HCEC 1CT (cell line): ENCODE measurements at places on chromosomes 5 and 9.

GRCh38 chr9:68678430-68678829 lies 26.6 kb upstream of the PIP5K1B start:
- DNase-seq = peak; percentile 1

DNA sequence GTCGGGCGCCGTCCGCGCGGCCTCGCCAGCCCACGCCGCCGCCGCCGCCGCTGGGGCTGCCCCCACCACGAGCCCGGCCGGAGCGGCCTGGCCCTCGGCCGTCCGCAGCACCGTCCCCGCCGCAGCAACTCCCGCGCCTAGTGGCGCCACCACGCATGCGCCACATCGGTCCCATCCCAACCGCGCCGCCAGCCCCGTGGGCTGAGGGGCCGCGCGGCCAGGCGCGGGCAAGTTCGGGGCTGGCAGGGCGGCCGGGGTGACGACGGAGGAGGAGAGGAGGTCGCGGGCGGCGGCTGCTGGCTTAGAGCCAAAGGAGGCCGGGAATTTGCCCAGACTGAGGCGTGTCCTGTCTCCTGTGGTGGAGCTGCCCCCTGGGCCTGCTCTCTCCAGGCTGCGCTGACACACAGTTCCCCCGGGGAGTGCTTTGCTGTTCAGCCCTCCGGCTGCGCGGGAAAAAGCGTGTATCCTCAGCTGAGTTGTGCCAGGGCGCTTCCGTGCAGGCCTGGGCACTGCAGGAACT lies at the start of gene TUSC1:
Gene TUSC1, minus strand, starts transcription at position 298 of the 520 bp plus-strand sequence. Its CDS starts 132 bp downstream, at position 166.
- DNase-seq = no peak

GRCh38 chr5:177429248-177430040 lies 3.0 kb downstream of the GRK6 start:
- no peak for DNase-seq

- DNase-seq = no peak
Observed at GRCh38 chr5:179378116-179378440, 32.8 kb upstream of the ADAMTS2 start.

GRCh38 chr5:181217111-181217802 lies 5.8 kb upstream of the TRIM41 start:
- DNase-seq = peak; percentile 53

DNA sequence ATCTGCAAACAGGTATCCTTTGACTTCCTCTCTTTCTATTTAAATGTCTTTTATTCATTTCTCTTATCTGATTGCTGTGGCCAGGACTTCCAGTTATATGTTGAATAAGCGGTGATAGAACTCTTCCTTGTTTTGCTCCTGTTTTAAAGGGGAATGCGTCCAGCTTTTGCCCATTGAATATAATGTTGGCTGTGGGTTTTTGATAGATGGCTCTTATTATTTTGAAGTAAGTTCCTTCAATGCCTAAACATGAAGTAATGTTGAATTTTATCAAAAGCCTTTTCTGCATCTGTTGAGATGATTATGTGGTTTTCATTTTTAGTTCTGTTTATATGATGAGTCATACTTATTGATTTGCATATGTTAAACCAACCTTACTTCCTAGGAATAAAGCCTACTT lies 300.5 kb upstream of the CTNND2 start:
- DNase-seq = peak; percentile 25

GRCh38 chr9:131264231-131264630 lies 12.1 kb downstream of the FAM78A start:
- no peak for DNase-seq

DNA sequence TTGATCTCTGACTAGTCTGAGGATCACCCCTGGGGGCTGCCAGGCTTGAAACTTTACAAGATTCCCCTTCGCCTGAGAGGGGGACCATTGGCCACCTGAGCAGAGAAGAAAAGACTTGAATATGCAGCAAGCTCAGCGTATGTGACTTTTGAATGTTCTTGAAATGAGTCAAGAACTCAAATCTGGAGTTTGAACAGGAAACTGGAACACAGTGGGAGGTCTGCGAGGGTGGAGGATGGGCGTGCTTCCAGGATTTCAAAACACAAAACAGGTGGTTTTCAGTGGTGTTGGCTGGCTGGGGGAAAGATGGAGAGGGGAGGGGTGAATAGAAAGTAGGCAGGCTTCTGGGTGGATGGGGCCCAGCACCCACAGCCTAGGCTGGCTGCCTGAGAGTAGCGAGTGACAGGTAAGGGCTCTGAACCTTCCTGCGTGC lies 40.6 kb downstream of the TMEM174 start:
- DNase-seq = peak; percentile 81

DNA sequence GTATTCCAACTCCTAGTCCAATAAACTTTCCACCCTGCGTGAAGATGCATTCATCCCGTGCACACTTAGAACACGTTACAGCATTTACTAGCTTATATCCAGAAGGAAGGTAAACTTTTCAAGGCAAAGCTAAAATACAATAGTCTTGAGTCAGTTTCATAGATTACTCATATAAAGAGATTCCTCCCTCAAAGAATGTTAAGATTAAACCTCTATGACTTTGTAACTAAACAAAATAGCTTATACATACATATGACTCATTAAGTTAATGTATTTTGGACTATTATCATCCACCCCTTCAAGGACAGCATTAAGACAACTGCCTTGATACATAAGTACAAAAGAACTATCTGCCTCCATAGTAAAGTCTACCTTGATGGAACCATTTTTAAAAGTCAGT lies 36.1 kb downstream of the TLE1 start:
- peak; percentile 76 for DNase-seq

DNA sequence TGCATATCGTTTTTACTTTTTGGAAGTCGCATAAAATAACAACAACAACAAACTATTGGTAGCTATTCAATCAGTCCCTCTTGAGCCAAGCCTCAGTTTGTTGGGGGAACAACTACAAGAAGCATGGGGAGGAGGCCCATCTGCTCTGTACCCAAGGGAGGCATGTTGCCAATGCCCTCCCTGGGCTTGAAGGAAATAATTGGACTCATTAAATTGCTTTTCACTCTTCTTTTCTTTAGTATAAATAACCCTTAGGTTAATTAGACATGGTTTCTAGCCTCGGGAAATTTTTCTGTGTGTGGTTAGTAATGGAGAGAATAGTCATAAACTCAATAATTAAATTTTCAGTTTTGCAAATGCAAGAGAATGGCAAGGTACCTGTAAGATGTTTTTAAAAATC lies 500.7 kb downstream of the TLE4 start:
- DNase-seq = no peak

DNA sequence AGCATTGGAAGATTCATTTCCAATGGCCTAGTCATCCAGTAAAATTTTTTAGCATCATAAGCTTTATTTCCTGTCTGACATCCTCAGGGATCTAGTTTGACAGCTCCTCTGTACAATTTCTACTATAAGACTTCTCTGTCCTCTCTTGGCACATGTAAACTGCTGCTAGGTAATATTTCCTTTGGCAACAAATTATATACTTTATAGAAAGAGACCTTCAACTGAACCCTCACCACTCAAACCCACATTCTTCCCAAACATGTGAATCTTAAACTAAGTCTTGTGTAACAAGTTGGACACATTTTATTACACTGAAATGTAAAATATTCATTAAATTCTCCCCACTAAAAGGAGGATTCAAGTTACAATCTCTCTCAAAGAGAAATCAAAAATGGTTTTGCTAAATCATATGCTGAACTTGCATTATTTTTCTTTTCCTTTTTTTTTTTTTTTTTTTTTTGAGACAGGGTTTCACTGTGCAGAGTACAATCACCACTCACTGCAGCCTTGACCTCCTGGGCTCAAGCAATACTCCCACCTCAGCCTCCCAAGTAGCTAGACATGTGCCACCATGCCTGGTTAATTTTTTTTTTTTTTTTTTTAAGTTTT lies 36.9 kb downstream of the SCAI start:
- DNase-seq = peak; percentile 37

DNA sequence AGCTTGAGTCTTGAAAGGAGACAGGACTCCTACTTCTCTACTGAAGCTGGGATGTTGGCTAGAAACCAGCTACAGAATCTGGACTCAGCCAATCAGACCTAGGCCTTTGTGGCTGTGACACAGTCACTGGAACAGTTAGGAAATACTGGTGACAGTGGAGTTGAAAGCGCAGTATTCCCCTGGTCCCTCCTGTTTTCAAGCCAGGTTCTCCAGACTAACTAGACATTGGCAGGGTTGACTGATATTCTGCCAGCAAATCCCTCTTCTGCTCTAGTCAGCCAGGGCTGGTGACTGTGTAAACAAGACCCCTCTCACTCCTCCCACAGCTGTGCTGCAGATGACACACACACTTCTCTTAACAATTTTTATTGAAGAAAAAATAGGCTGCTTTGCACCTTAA lies 8.7 kb downstream of the SHROOM1 start:
- DNase-seq = no peak

DNA sequence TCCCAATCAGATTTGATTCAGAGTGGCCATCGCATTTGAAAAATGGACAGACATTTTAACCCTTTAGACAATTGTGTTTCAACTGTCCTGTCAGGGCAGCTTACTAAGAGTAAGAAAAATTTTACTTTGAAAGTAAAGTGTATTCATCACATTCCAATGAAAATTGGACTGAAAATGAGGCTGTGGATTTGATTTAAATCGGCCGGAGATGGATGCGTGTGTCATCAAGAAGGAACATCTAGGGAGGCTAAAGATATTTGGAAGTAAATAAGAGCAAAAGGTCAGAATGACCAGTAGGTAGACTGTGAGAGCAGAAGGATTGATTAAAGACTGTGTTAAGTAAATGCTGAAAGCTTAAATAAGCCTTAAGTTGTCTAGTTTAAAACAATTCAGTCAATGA lies 1.5 kb downstream of the ZCCHC7 start:
- DNase-seq = no peak

DNA sequence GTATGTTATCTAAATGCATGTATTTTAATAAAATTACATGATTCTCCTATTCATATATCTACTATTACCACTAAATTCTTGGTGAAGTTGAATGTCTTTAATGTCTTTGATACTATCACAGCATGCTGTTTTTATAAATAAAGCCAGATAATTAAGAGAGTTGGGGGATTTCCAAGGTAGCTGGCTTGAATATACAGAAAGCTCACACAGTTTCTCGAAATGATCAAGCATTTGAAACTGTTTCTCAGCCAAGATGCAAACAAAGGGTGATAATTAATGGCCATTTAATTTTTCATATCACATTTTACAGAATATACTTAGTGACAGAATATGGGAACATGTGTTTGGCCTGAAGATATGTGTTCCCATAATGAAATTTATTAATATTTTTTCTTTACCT lies 145.6 kb upstream of the CDH12 start:
- DNase-seq = no peak

DNA sequence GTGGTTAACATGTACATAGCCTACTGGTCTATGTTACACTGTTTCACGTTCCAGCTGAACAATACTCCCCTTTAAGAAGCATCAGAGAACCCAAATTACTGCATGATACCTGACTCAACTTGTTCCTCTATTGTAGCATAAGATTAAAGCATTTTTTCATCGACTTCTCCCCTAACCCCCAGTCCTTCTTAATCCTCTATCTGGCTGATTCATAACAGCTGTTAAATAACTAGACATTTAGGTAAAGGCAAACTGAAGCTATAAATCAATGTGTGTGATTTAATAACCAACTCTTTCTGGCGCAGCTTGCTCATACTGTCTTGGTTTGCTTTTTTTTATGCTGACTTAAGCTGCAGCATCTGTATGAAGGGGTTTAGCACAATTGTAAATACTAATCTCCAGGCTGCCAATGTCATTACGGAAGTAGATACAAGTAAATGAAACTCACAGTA lies 94.2 kb upstream of the MTAP start:
- DNase-seq = peak; percentile 68

DNA sequence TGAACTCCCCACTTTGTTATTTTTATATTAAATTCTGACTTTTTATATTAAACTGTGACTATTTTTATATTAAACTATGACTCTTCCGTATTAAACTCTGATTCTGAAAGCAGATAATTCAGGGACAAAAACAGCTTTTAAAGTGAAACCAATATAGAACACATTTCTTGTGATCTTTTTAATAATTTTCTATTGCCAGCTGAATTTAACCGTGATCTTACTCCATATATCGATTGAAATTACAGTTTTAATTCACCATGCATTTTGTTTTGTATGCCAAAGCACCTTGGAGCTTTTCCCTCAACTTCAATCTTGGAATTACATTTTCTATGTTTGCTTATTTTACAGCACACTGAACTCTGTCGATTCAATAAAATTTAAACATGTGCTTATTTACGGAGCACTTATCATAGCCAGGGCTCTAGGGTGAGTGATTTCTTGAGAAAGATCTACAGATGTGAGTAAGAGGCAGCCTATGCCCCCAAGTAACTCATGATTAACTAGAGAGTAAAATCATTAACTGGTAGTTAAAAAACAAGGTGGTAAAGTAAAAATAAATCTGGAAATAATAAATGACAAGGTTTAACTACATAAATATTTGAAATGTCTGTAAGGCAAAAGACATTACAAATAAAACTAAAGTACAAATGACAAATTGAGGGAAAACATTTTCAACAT lies 72.9 kb upstream of the ALDH1B1 start:
- DNase-seq = no peak

- peak; percentile 59 for DNase-seq
Observed at GRCh38 chr9:26260238-26260637, 582.0 kb upstream of the TUSC1 start.

- no peak for DNase-seq
Observed at GRCh38 chr5:147869112-147869511, 9.4 kb upstream of the SCGB3A2 start.

- DNase-seq = no peak
Observed at GRCh38 chr9:88464851-88465250, 70.1 kb upstream of the NXNL2 start.

- DNase-seq = no peak
Observed at GRCh38 chr5:37709020-37709419, 130.8 kb downstream of the GDNF start.

- peak; percentile 14 for DNase-seq
Observed at GRCh38 chr5:141618030-141618803, 583 bp downstream of the DIAPH1 start.

GRCh38 chr9:75649060-75649459 lies 241.4 kb upstream of the PCSK5 start:
- DNase-seq = no peak

DNA sequence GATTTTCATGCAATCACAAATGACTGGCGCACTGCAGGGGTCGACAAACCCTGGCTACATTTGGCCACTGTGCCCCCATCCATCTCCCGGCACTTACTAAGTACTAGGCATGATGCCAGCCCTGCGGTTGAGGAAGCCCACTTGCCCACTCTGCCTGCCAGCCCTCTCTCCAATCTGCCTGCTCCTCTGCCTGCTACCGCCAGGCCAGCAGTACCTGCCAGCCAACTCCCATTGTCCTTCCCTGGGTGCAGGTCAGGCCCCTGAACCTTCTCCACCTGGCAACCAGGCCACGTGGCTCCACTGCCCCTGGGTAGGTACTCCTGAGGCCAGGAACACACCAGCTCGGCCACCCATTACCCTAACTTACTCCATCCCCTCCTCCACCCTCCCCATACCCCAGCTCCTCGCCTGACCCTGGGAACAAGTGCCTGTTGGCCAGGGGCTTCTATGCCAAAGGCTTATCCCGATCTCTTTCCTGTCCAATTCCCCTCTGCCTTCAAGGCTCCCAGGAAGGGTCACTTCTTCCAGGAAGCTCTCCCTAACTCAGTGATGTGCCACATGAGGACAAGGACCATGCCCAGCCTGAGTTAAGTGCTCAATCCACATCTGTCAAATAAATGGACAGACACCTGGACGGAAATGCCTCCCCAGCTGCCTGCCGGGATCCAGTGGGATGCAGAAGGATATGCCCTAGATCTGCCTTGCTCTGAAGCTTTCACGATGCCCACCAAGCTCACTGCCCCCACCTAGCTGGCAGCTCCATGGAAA lies 6.6 kb downstream of the EEIG1 start:
- no peak for DNase-seq

- no peak for DNase-seq
Observed at GRCh38 chr5:39119404-39120051, 45.3 kb upstream of the RICTOR start.

GRCh38 chr5:32170303-32171151 lies 3.6 kb downstream of the GOLPH3 start:
- peak; percentile 84 for DNase-seq
